A549 treated with AZD2906 at 1 μM for 4 hours (cell line): ENCODE measurements at places on chromosomes 3 and 15. TPM values are rescaled to one million over a fixed set of nuclear protein-coding genes. Genes with fewer than 3 reads are reported as not detected.

Gene LMAN1L
- 0.02 to 0.06 TPM in 2 of 5 replicates, not detected in the others for total RNA-seq

Gene AQP9
- total RNA-seq = 0.05 to 0.14 TPM (median 0.09 TPM) in 5 replicates

Gene SHC4
- total RNA-seq = 0.61 to 1.2 TPM (median 0.77 TPM) in 5 replicates

Gene SENP5
- total RNA-seq = 5.3 to 7.1 TPM (median 5.9 TPM) in 5 replicates

Gene UBA7
- total RNA-seq = 0.18 to 0.66 TPM (median 0.25 TPM) in 5 replicates

Gene CLSTN2
- total RNA-seq = 0.02 to 0.07 TPM (median 0.02 TPM) in 5 replicates

Gene EHHADH
- 2.4 to 3.5 TPM (median 2.9 TPM) in 5 replicates for total RNA-seq

Gene KLF15
- total RNA-seq = 1.4 to 1.9 TPM (median 1.6 TPM) in 5 replicates

Gene CHRNA3
- 0.30 to 0.71 TPM (median 0.33 TPM) in 5 replicates for total RNA-seq
